NCI-H345 (cell line): ENCODE measurements at places on chromosomes 11 and 22.
A peak's percentile ranks its signal among the peaks of the same experiment; 100 is the strongest.

DNA sequence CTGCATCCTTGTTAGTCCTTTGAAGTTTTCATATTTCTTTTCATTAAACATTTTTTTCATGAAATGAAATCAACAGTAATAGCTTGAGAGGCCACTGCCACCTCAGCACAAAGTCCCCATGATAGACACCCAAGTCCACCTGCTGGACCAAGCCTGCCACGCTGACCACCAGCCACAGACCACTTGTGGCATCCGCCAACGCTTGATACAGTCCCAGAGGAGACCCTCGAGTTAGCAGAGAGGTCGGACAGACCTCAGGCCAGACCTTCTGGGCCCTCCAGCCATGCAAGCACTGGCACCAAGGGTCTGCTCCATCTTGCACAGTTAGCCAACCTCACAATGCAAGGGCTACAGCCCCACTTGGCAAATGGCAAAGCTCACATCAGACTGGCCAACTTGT, 91.8 kb upstream of the RTL6 start:
- no peak for DNase-seq

DNA sequence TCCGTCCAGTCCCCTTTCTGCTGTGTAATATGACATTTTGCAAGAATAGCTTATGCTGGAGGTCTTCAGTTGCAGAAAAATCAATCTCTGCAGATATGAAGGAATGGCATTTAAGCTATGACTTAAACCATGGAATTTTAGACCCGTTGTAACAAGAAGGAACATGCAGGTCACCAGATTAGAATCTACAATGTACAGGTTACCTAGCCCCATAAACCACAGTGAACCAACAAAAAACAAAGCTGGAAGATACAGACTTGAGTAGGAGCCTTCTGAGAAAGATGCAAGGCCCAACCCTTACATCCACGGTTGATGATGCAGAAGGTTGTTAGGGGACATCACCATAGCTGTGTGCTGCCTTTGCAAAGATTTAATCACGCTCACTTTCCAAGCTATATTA, 132.5 kb downstream of the WT1 start:
- no peak for DNase-seq

- no peak for DNase-seq
Measured at GRCh38 chr11:78860720-78861422, 286.2 kb upstream of the NARS2 start.

DNA sequence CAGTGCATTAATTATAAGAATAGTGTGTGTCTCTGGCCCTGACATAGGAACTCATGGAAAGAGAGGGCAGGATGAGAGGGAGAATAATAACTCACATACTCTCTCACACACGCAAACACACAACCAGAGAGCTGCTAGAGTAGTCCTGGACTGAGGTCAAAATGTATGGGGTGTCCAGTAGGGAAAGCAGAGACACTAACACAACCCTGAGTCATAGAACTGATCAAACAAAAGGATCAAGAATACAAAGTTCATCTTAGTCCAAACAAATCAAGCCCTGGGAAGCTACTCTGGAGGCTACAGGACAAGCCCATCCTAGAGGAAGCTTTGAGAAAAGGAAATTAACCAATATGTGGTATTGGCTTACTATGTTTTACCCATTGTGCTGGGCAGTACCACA, 178.5 kb upstream of the GUCY1A2 start:
- DNase-seq = no peak

DNA sequence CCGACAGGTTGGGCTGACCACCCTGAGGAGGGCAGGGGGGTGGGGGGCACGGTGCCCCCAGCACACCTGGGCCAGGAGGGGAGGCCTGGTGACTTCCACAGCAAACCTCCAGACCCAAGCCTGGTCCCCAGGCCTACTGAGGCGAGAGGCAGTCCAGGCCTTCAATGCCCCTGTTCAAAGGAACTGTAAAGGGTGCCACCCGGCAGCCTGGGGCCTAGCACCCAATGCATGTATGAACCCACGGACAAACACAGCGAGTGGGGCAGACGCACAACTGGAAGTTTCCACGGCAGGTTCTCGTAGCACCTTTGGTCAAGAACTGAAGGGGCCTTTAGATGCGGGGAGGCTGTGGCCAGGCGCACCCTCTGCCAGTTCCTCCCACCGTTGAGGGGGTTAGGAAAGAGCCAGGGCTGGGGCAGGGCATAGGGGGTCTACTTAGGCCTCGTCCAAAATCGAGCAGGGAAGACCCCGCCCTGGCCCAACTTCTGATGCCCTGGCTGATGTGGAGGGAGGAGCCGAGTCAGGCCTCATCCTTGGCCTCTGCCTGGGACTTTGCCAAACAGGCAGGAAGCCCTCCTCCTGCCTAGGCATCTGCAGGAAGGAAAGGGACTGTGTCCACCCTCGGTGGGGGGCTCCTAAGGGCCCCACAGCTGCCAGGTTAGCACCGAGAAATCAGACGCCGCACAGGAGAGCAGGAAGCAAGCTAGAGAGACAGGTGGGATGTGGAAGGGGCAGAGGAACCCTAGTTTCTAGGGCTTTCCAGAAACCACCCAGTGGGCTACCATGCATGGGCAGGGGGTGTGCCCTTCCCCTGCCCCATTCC, 6.6 kb downstream of the CBX6 start:
- no peak for DNase-seq

GRCh38 chr11:70836071-70836470, 416.3 kb downstream of the SHANK2 start:
- peak; percentile 10 for DNase-seq

DNA sequence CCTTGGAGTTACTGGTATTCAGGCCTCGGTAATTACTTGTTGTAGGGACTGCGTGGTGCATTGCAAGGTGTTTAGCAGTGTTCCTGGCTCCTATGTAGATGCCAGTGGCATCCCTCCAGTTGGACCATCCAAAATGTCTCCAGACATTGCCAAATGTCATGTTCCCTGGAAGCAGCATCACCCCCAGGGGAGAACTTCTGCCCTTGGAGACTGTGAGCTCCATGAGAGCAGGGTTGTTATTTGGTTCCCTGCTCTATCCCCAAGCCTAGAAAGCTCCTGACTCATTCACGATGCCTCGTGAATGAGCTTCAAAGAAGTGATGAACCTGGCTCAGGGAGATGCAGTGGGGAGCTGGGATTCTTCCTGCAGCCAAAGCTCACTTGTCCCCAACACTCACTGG, 4.8 kb upstream of the CD248 start:
- no peak for DNase-seq

DNA sequence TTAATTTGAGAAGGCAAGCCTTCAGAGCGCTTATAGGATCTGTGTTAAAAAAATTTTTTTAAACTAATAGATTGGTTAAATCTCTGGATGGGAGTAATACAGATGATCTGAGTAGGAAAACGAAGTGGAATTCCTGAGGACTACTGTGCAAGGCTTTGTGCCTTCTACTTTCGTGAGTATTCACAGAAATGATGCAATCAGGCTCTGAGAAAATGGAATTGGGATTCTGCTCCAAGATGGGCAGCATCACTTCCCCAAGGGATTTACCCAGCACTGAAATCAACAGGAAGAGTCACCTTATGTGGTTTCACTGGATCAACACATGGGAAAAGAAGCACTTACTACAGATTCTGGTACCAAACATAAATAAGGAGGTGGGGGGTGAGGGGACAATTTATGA, 12.5 kb downstream of the KMT5B start:
- DNase-seq = no peak
